ENCODE measurements at places on chromosomes 13 and 19.
A peak's percentile ranks its signal among the peaks of the same experiment; 100 is the strongest.

DNA sequence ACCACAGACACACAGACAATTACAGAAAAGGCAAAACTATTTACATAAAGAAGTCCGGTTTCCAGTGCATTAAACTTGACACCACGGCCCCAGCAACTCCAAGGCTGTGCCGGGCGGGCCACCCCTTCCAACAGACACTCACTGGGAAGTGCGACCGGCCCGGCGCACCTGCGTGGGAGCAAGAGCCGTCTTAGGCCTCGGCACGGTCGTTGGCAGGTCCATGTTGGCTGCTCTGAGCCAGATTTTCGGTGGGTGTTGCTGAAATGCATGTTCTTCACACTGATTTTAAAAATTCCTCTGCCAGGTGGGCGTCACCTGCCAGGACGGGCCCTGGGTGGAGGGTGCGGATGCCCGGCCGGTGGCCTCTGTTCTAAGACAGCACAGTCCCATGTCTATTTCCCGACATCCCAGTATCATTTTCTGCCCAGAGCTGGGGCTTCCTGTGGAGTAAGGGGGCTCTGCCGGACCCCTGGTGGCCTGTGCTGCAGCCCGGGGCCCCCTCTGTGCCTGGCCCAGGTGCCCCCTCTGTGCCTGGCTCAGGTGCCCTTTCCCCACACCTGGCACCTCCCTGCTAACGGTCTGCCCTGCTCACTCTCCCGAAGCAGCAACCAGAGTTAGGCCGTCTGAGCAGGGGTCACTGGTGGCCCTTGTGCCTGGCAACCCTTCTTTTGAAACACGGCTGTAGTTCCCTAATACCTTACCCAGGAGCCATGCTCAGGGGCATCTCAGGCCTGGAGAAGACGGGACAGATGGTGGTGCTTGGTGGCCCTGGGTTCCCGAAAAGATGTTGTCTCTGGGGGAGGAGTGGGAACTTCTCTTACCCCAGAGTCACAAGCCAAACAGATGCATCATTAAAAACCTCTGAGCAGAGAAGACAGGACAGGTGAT is 9.2 kb downstream of the TMEM255B start:
- DNase-seq = no peak

GRCh38 chr13:51329606-51330005 is 9.9 kb upstream of the SERPINE3 start:
- DNase-seq = no peak

DNA sequence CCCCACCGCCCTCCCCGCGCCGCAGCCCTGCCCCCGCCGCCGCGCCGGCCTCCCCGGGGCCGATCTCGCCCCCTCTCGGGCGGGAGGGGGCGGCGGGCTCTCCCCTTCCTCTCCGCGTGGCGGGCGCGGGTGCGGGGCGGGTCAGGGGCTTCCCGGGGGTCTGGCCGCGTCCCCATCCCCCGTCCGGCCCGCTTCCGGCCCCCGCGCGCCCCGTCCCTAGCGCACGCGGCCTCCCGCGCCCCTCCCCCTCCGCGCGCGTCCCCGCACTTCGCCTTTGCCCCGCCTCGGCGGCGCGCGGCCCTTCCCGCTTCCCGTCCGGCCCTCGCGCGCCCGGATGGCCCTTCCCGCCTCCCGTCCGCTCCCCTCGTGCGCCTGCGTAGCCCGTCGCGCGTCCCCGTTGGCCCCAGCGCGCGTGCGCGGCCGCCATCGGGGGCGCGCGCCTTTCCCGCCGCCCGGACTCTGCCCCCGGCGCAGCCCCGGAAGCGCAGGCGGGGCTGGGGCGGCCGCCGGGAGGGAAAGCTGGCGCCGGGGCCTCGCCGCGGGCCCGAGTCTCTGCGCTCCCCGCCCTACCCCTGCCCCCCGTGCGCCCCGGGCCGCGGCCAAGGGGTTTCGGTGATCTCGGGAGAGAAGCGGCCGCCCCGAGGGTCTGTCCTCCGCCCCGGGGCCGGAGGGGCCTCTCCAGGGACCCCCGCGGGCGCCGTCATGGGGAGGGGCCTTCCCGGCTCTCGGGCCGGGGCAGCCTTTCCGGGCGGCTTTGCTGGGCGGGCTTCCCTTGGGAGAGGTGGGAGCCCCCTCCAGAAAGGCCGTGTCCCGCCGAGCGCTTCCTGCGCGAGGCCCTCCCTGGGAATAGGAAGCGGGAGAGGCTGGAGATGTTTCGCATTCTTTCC is 519 bp downstream of the PTBP1 start:
- DNase-seq = peak; percentile 94

- no peak for DNase-seq
Observed at GRCh38 chr13:33146843-33147611, 130.8 kb downstream of the KL start.

GRCh38 chr13:95614641-95615245 is 29.8 kb downstream of the DZIP1 start:
- DNase-seq = no peak
